ENCODE measurements at places on chromosomes 2 and 18.

GRCh38 chr2:71410696-71411095, 42.7 kb upstream of the DYSF start:
- DNase-seq, result no peak

DNA sequence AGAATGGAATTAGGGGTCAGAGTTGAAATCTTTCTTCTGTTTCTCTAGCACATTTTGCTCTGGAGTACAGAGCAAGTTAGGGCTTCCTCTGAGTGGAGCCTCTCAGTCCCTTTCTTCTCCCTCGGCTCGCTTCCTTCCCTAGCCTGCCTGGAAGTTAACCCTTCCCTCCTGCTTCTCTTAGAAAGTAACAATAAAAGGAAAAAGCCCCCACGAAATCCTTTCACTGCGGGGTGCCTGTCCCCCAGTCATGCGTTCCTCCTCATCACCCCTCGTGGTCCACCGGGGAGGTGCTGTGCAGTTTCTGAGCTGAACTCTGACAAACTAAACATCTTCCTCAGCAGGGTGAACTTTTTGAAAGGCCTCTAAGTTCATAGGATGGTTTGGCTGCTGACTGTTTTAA, 2.0 kb downstream of the IGFBP2 start:
- DNase-seq, result no peak

GRCh38 chr18:35581898-35582641, 530 bp downstream of the GALNT1 start:
- DNase-seq, result no peak

- no peak for DNase-seq
These were observed 392.4 kb downstream of the TXNL1 start for GRCh38 chr18:56245866-56246580.

DNA sequence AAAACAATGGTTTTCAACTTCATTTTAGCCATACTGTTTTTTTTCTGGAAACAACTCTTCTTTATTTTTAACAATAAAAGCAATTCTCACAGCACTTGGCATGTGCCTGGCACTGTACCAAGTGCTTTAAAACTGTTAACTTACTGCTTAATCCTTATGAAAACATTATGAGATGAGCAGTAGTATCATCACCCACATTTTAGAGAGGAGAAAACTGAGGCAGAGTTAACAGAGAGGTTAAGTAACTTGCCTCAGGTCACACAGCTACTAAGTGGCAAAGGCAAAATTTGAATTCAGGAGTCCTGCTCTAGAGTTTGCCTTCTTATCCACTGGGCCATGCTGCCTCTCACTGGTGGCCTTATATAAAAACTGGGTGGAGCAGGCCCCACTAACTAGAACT, 23.2 kb downstream of the CTIF start:
- no peak for DNase-seq

- DNase-seq, result no peak
These were observed 2.2 kb downstream of the RBM45 start for GRCh38 chr2:178114462-178114861.

- no peak for DNase-seq
These were observed 11.8 kb downstream of the UCN start for GRCh38 chr2:27296481-27296880.

Data from esophagus muscularis mucosa (tissue), 4 donors.